T-helper 17 cell (primary cell): ENCODE measurements at places on chromosomes 12 and 14. TPM values are rescaled to one million over a fixed set of nuclear protein-coding genes. Genes with fewer than 3 reads are reported as not detected.

DNA sequence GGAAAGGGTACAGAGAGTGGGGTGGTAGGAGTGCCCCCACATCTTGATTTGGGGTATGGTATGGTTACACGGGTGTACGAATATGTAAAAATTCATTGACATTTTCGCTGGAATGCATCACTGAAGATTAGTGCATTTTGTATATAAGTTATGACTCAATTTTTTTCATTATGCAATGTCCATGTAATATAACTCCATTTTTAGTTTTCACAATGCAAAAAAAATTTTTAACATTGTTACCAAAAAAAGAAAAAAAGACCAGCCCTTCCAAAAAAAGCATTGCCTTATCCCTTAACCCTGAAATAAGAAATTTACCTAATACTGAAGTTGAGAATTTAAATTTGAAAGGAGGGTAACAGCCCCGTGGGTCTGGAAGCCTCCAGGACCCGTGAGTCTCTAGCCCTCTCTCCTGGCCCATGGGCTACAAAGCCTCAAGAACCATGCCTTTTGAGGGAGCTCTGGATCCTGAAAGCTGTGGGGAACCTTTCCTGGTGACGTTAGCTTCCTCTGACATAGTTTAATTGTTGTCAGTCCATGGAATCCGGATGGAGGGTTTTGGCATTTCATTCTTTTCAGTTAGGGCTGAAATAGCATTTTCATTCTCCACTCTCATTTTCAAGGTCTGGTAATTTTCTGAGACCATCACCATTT is 55.6 kb upstream of the ACTN1 start:
- peaks cover 5% of the 10 kb centered on the region for H3K4me1 ChIP-seq
- peaks cover 28% of the 10 kb centered on the region for H3K27me3 ChIP-seq
- H3K36me3 ChIP-seq, result no peaks in the 10 kb centered on the region
- H3K4me3 ChIP-seq, result no peak overlapping the region
- H3K27ac ChIP-seq, result no peak overlapping the region
- DNase-seq, result no peak

EIF2S3B gene
- 0.45 TPM for total RNA-seq

- no peak overlapping the region for H3K27ac ChIP-seq
- no peaks in the 10 kb centered on the region for H3K36me3 ChIP-seq
- H3K4me1 ChIP-seq, result no peaks in the 10 kb centered on the region
- H3K4me3 ChIP-seq, result no peak overlapping the region
- H3K27me3 ChIP-seq, result no peaks in the 10 kb centered on the region
These were observed 485.4 kb downstream of the NAV3 start for GRCh38 chr12:78316136-78316535.

DNA sequence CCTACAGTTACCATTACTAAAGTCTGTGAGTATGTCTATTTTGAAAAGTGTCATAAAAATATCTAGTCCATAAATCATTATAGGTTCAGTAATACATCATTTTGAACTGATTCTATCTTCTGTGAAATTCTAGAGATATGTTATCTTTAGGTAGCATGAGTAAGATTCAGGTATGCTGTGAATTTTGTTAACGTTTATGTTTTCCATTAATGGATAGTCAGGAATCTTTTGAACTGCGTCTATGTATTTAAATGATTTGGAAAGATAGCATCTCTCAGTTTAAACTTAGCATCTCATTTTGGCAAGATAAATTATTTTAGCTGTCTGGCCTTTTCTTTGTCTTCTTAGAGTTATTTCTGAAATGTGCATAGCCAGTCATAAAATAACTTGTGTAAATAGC is 8.3 kb downstream of the ALG10B start:
- H3K36me3 ChIP-seq, result no peaks in the 10 kb centered on the region
- no peak for DNase-seq
- H3K4me3 ChIP-seq, result no peak overlapping the region
- no peaks in the 10 kb centered on the region for H3K27me3 ChIP-seq
